ENCODE measurements at places on chromosomes 2 and 18.

DNA sequence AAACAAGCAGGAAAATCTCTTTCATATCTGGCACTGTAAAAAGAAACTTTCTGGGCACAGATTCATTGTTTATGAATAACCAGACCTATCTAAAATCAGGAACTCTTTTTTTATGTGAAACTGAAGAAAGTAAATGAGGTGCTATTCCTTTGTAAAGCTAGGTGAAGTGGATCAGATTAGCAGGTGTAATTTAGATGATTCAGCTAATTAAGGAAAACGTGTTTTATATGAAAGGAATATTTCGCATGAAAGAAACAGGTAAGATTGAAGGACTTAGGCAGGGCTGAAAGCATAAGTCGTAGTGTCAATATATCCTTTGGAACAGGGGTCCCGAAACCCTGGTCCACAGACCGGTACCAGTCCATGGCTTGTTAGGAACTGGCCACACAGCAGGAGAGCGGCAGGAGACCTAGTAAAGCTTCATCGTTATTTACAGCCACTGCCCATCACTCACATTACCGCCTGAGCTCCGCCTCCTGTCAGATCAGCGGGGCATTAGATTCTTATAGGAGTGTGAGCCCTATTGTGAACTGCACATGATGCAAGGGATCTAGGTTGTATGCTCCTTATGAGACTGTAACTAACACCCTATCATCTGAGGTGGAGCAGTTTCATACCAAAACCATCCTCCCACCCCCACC lies 20.3 kb upstream of the XIRP2 start:
- H3K4me1 ChIP-seq, result no peaks in the 10 kb centered on the region
- no peak for DNase-seq
- no peaks in the 10 kb centered on the region for H3K36me3 ChIP-seq
- H3K4me3 ChIP-seq, result no peak overlapping the region

DNA sequence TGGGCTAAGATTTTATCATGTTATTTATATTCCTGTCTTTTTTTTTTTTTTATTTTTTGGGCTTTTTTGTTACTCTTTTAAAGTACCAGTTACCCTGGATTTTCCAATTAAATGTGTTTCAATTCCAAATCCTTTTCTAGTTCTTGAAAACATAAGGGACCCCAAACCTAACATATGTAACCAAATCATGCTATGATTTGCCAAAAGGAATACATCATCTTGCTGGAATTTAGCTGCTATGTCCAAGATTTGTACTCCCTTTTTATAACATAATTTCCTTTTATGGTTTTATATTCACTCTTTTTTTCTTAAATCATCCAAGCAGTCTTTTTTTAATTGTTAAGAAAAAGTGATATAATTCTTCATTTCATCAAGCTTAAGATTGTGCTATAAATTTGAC lies 60.9 kb upstream of the DSEL start:
- H3K4me1 ChIP-seq, result no peaks in the 10 kb centered on the region
- H3K4me3 ChIP-seq, result no peak overlapping the region
- no peaks in the 10 kb centered on the region for H3K27me3 ChIP-seq
- H3K27ac ChIP-seq, result no peak overlapping the region
- no peaks in the 10 kb centered on the region for H3K36me3 ChIP-seq

GRCh38 chr2:100606726-100607343 lies 44.0 kb downstream of the PDCL3 start:
- DNase-seq, result peak; percentile 45
- no peaks in the 10 kb centered on the region for H3K36me3 ChIP-seq
- H3K4me1 ChIP-seq, result no peaks in the 10 kb centered on the region
- no peak overlapping the region for H3K4me3 ChIP-seq
- no peaks in the 10 kb centered on the region for H3K27me3 ChIP-seq

GRCh38 chr18:36518839-36519238 lies 221.3 kb downstream of the FHOD3 start:
- no peak overlapping the region for H3K27ac ChIP-seq
- H3K4me3 ChIP-seq, result no peak overlapping the region
- H3K27me3 ChIP-seq, result no peaks in the 10 kb centered on the region
- DNase-seq, result no peak
- H3K36me3 ChIP-seq, result no peaks in the 10 kb centered on the region

GRCh38 chr2:41899189-41899588 lies 148.6 kb upstream of the PKDCC start:
- H3K36me3 ChIP-seq, result no peaks in the 10 kb centered on the region
- DNase-seq, result no peak
- H3K27ac ChIP-seq, result no peak overlapping the region
- no peak overlapping the region for H3K4me3 ChIP-seq
- no peaks in the 10 kb centered on the region for H3K4me1 ChIP-seq

DNA sequence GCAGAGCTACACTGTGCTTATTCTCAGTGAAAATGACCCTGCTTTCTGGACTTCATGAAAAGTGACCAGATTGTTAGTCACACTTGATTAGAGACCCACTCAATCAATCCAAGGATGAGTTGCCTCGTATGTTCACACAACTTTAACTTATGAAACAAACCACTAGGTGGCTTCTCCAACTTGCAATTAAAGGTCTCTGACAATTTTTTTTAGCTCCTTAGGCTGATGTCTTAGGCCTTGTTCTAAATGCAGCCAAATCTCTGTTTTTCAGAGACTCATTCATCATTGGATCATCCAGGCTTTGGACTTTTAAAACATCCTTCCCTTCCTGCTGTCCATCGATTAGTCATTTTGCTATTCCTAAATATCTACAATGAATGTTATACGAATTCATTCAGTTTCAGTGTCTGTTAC lies 63.4 kb downstream of the MREG start:
- H3K4me1 ChIP-seq, result no peaks in the 10 kb centered on the region
- H3K4me3 ChIP-seq, result no peak overlapping the region
- H3K27ac ChIP-seq, result no peak overlapping the region

DNA sequence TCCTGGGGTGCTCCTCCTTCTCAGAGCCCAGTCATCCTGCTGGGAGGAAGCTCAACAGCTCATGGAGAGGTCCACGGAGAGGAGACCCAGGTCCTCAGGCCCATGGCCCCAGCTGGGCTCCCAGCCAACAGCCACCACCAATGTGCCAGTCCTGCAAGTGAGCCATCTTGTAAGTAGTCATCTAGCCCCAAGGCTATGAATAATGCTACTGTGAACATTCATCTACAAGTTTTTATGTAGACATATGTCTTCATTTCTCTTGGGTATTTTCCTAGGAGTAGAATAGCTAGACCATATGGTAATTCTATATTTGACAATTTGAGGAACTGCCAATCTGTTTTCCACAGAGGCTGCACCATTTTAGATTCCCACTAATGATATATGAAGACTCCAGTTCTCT lies 166.1 kb downstream of the MTCL1 start:
- H3K4me1 ChIP-seq, result no peaks in the 10 kb centered on the region
- H3K36me3 ChIP-seq, result no peaks in the 10 kb centered on the region
- no peak for DNase-seq
- no peaks in the 10 kb centered on the region for H3K27me3 ChIP-seq
- H3K27ac ChIP-seq, result no peak overlapping the region
- H3K4me3 ChIP-seq, result no peak overlapping the region

- H3K27ac ChIP-seq, result no peak overlapping the region
- no peaks in the 10 kb centered on the region for H3K4me1 ChIP-seq
- H3K4me3 ChIP-seq, result no peak overlapping the region
- DNase-seq, result no peak
These were observed 73.7 kb upstream of the DPP10 start for GRCh38 chr2:114368705-114369104.

GRCh38 chr2:45826884-45827635 lies 175.6 kb downstream of the PRKCE start:
- no peaks in the 10 kb centered on the region for H3K4me1 ChIP-seq
- no peak for DNase-seq
- H3K4me3 ChIP-seq, result no peak overlapping the region
- H3K27ac ChIP-seq, result no peak overlapping the region
- no peaks in the 10 kb centered on the region for H3K27me3 ChIP-seq
- H3K36me3 ChIP-seq, result no peaks in the 10 kb centered on the region

- DNase-seq, result no peak
- H3K27ac ChIP-seq, result no peak overlapping the region
- no peaks in the 10 kb centered on the region for H3K27me3 ChIP-seq
- no peak overlapping the region for H3K4me3 ChIP-seq
- H3K36me3 ChIP-seq, result no peaks in the 10 kb centered on the region
These were observed 30.3 kb downstream of the NCOA1 start for GRCh38 chr2:24521162-24521857.
